CD4-positive, alpha-beta T cell treated with Interleukin-17A for 1 hour (primary cell): ENCODE measurements at places on chromosomes 3 and 15.

- DNase-seq: no peak
Observed at GRCh38 chr3:126924458-126924857, 58.5 kb upstream of the PLXNA1 start.

- no peak for DNase-seq
Observed at GRCh38 chr3:123778991-123779622, 105.0 kb downstream of the MYLK start.

- no peak for DNase-seq
Observed at GRCh38 chr3:159158213-159158612, 356.4 kb downstream of the MFSD1 start.

GRCh38 chr15:78540871-78541743 lies 863 bp downstream of the PSMA4 start:
- DNase-seq: peak; percentile 31

DNA sequence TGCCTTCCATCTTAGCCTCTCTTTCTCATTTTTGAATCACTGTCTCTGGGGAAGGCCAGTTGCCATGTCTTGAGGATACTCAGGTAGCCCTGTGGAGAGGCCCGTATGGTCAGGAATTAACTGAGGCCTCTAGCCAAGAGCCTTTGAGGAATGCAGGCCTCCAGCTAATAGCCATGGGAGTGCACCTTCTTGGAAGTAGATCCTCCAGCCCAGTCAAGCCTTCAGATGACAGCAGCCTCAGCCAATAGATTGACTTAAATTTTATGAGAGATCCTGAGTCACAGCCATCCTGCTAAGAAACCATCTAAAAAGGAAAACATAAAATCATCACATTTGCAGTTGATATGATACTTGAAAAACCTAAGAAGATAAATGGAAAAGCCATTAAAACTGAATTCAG lies 112.5 kb upstream of the BNIP2 start:
- DNase-seq: no peak

GRCh38 chr3:137471130-137471529 lies 293.0 kb upstream of the SOX14 start:
- no peak for DNase-seq

- DNase-seq: no peak
Observed at GRCh38 chr15:48914717-48915116, 36.8 kb downstream of the EID1 start.

DNA sequence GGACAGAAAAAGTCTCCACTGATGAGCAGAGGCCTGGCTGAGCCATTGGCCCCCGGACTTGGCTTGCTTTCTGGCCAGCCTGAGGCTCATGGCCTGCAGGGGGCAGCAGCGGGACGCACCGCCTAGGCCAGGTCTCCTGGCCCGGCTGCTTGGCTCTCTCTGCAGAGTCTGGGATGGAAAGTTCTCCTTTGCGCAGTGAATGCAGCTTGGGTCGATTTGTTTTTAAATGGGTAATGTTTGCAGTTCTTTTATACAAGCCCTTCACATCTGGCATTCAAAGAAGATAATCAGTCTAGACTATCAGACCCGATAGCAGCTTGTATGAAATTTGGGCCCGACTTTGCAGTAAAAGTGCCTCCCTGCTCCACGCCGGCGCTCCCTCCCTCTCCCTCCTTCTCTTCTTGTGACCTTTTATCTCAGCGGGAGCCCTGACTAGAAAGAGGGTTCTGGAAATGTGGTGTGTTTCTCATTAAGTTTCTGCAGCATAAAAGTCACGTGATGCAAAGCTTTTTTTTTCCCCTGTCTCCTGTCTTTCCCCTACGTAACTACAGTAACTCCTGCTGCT lies 59.9 kb downstream of the ZNF621 start:
- peak; percentile 60 for DNase-seq

GRCh38 chr3:194101592-194102432 lies 34.1 kb upstream of the HES1 start:
- DNase-seq: no peak

DNA sequence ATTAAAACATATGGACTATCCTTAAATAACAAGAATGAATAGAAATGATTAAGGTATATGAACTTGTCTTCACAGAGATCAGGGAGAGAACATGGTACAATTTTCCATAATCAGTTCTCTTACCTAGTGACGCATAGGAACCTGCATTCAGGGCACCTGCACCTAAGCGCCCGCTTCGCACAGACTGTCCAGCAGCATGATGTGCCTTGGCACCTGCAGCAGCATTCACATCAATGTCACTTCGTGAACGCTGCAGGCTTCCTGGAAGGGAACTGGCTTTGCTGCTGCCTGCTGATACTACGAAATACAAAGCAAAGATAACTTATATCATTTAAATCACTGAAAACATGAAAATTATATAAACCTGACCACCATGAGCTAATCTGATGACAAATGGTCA lies 115.2 kb downstream of the CLASP2 start:
- no peak for DNase-seq

GRCh38 chr15:44308889-44309288 lies 20.4 kb downstream of the GOLM2 start:
- no peak for DNase-seq

- no peak for DNase-seq
Observed at GRCh38 chr15:34861214-34861613, 65.9 kb upstream of the ACTC1 start.

DNA sequence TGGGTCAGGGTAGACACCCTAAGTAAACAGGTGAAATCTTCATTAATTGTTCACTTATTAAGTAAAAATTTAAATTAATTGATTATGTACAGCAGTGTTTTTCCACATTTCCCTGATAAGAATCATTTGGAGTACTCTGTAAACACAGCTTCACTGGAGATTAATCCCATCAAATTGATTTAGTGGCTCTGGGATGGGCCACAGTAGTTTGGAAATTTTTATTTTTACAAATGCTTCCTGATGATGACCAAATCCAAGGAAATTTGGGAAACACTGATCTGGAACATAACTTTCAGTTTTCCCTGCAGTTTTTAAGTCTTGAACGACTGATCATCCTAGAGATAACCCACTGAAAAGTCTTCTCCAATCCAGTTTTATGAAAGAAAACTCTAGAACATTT lies 18.8 kb upstream of the RPLP1 start:
- DNase-seq: no peak

- DNase-seq: peak; percentile 33
Observed at GRCh38 chr3:9067352-9067975, 104.2 kb upstream of the RAD18 start.

- DNase-seq: no peak
Observed at GRCh38 chr15:62492900-62493299, 327.8 kb upstream of the C2CD4B start.

GRCh38 chr15:73368301-73369136 lies at the start of gene HCN4:
Gene HCN4, minus strand, starts transcription at chr15:73368958. Its CDS starts 688 bp downstream, at chr15:73368270.
- no peak for DNase-seq

DNA sequence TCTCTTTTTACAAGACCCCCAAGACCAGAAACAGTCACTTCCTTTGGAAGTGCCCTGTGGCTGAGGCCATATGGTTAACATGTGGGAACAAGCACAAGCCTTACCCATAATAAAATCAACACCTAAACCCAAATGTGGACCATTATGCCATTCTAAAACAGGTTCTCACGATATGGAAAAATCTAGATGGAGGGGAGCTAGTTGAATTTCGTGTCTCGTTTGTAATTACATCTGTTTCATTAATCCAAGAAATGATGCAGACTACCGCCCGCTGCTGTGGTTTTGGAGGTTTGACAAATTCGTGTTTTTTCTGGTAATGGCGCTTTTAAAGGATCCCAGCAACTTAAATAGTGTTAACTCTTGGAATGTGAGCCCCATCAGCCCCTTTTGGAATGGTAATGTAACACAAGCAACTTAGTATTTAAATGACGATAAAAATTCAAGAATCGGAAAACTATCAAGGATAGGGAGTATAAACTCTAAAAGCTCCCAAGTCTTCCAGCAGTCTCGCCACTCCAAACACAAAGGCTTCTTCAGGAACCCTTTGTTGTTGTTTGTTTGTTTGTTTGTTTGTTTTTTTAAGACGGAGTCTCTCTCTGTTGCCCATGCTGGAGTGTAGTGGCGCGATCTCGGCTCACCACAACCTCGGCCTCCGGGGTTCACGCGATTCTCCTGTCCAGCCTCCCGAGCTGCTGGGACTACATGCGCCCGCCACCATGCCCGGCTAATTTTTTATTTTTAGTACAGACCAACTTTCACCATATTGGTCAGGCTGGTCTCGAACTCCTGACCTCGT lies 1.1 kb downstream of the CNBP start:
- DNase-seq: peak; percentile 53

DNA sequence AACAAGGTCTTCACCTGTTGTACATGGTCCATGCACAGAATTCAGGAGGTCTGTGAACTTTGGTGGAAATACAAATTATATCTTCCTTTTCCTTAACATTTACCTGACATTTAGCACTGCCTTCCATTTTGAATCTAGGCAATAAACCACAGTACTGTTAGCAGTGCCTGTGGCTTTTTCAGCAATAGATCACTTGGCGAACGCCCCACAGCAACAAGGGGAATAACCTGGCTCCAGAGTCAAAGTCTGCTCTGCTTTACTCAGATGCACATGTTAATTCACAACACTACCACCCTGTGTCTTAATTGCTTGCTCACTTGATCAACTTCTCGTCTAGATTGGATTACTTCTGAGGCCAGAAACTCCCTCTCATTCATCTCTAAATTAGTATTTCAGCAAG lies 414.6 kb upstream of the PROK2 start:
- DNase-seq: no peak

- DNase-seq: no peak
Observed at GRCh38 chr15:40091861-40092255, 16.8 kb downstream of the BMF start.

DNA sequence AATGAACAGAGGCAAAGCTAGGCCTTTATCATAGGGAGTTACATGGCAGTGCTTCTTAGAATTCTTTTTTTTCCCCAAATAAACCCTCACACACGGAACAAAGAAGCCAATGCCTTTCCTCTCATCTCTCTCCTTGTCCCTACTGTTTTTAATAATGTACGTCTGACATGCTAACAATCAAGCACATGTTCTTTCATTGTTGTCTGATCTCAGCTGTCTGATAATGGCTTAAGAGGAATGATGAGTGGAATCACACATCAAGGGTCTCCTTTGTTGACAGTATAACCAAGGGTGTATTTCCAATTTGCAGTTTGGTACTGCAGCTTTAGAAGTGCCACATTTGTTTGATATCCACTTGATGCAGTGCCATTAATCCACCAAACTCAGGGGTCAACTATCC lies 34.8 kb upstream of the EPHA3 start:
- no peak for DNase-seq

GRCh38 chr3:71863563-71864190 lies 78.7 kb upstream of the PROK2 start:
- no peak for DNase-seq

DNA sequence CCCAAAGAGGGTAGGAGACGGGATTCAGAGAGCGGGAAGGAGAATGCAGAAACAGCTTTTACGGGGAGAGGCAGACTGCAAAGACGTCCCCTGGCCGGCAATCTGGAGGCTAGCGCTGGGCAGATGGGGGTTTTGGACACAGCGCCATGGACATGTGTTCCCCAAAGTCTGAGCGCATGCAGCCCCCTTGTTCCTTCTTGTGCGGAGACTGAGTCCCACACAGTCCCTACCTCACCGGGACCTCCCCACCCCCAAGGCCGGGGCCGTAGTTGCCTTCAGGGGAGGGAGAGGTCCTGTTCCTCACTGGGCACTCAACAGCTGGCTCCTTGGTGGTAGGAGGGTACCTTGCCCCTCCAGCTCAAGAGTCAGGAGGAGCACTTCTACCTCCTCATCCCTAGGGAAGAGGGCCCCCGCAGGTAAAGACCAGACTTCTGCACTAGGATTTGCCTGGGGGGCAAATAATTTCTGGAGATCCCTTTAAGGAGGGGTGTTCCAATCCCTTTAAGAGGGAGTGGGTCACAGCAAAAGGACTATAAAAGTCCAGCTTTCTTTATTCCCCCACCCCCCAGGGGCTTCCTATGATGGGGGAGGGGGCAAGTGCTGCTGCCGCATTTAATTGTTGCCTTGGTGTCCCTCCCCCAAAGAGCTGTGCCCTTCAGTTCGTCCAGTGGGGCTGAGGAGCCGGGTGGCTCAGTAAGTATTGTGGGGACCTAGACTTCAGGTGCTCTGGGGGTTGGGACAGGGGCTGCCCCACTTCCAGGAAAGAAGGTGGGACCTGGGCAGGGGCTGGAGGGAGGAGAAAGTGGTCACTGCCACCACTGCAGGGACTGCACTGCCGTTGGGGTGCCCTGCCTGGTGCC lies 3.6 kb upstream of the BAHD1 start:
- no peak for DNase-seq

DNA sequence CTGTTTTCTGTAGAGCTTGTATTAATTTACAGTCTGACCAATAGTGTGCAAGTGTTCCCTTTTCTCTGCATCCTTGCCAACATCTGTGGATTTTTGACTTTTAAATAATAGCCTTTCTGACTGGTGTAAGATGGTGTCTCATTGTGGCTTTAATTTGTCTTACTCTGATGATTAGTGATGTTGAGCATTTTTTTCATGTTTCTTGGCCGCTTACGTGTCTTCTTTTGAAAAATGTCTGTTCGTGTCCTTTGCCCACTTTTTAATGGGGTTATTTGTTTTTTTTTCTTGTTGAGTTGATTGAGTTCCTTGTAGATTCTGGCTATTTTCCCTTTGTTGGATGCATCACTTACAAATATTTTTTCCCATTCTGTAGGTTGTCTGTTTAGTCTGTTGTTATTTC lies 7.6 kb upstream of the ACOX2 start:
- no peak for DNase-seq

GRCh38 chr3:40323946-40324345 lies 14.4 kb downstream of the EIF1B start:
- no peak for DNase-seq

- DNase-seq: no peak
Observed at GRCh38 chr3:197522881-197523441, 32.8 kb downstream of the BDH1 start.

- DNase-seq: no peak
Observed at GRCh38 chr3:177694951-177695350, 497.7 kb upstream of the TBL1XR1 start.

DNA sequence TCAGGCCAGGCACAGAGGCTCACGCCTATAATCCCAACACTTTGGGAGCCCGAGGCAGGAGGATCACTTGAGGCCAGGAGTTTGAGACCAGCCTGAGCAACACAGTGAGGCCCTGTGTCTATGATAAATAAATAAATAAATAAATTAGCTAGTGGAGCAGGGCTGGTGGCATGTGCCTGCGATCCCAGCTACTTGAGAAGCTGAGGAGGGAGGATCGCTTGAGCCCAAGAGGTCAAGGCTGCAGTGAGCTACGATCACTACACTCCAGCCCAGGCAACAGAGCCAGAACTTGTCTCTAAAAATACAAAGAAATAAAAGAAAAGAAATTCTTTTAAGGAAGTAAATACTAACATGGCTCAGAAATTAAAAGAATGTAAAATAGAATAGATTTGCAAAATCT lies 91.8 kb downstream of the LIPC start:
- no peak for DNase-seq
